ENCODE measurements at places on chromosomes 4 and X. TPM values are rescaled to one million over a fixed set of nuclear protein-coding genes. Genes with fewer than 3 reads are reported as not detected.

- H3K4me1 ChIP-seq, result no peaks in the 10 kb centered on the region
- no peaks in the 10 kb centered on the region for H3K36me3 ChIP-seq
- no peaks in the 10 kb centered on the region for H3K27me3 ChIP-seq
- DNase-seq, result no peak
- no peak overlapping the region for H3K27ac ChIP-seq
These were observed 67.1 kb downstream of the DOCK11 start for GRCh38 chrX:118562582-118563164.

DNA sequence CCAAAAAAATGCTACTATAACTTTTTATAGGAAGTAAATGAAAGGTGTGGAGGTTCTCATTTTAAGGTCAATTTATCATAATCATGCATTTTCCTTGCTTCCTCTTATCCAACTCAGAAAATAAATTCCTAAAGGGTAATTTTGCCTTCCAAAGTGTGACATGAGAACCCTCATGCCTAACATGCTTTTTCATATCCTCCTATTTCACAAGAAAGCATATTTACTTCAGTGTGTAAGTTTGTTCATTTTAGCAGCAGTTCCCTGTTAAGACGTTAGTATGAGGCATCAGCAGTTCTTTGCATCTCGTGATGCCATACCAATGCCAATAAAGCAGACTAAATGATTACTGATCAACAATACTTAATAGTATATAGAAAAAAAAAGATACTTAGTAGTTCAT is 18.4 kb downstream of the WDFY3 start:
- no peak for DNase-seq
- no peaks in the 10 kb centered on the region for H3K36me3 ChIP-seq
- no peak overlapping the region for H3K4me3 ChIP-seq
- H3K27me3 ChIP-seq, result no peaks in the 10 kb centered on the region
- peaks cover 17% of the 10 kb centered on the region for H3K4me1 ChIP-seq

- no peaks in the 10 kb centered on the region for H3K36me3 ChIP-seq
- H3K4me3 ChIP-seq, result no peak overlapping the region
- no peaks in the 10 kb centered on the region for H3K4me1 ChIP-seq
- DNase-seq, result no peak
- no peaks in the 10 kb centered on the region for H3K27me3 ChIP-seq
- no peak overlapping the region for H3K27ac ChIP-seq
These were observed 61.1 kb upstream of the ARSJ start for GRCh38 chr4:114040319-114041116.

GRCh38 chr4:178255172-178255571 is 812.9 kb upstream of the AGA start:
- H3K36me3 ChIP-seq, result no peaks in the 10 kb centered on the region
- H3K4me3 ChIP-seq, result no peak overlapping the region
- no peaks in the 10 kb centered on the region for H3K27me3 ChIP-seq
- DNase-seq, result no peak
- H3K4me1 ChIP-seq, result no peaks in the 10 kb centered on the region

DNA sequence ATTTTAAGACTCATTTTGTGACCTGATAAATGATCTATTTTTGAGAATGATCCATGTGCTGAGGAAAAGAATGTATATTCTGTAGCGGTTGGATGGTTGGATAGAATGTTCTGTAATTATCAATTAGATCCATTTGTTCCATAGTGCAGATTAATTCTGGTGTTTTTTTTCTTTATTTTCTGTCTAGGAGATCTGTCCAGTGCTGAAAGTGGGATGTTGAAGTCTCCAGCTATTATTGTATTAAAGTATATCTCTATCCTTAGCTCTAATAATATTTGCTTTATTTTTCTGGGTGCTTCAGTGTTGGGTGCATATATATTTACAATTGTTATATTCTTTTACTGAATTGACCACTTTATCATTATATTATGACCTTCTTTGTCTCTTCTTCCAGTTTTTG is 1344.9 kb upstream of the TENM3 start:
- no peaks in the 10 kb centered on the region for H3K4me1 ChIP-seq
- no peak for DNase-seq
- no peaks in the 10 kb centered on the region for H3K36me3 ChIP-seq
- no peak overlapping the region for H3K27ac ChIP-seq

DNA sequence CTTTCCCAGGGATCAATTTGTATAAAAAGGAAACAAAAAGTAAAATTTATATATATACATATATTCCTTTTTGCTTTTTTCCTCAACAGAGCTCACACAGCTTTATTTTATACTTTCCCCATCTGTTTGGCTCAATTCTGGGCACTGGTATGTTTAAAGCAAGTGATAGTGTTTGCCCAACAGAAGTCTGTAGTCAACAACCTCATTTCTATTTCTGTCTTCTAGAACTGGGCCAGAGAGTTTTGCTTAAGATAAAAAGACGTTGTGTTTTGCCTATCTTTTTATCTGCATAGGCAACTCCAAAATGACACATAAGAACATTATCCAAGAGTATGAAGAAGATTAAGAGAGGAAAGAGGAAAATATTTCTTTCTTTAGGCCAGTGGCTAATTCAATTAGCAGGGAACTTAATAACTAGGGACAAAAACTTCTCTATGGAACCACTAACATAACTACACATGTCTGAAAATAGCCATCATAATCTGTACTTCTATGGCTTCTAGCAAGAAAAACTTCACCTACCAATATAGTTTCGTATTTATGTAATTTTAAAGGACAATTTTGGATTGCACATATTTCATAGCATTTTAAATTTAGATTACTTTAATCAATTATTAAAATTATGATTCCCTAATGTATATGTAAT is 1300.5 kb downstream of the ARAP2 start:
- no peaks in the 10 kb centered on the region for H3K27me3 ChIP-seq
- no peaks in the 10 kb centered on the region for H3K4me1 ChIP-seq
- no peaks in the 10 kb centered on the region for H3K36me3 ChIP-seq
- DNase-seq, result no peak
- no peak overlapping the region for H3K27ac ChIP-seq
- H3K4me3 ChIP-seq, result no peak overlapping the region

GRCh38 chr4:163649557-163650091 is 155.1 kb downstream of the TMA16 start:
- no peak overlapping the region for H3K27ac ChIP-seq
- H3K4me1 ChIP-seq, result no peaks in the 10 kb centered on the region
- H3K27me3 ChIP-seq, result no peaks in the 10 kb centered on the region

- no peaks in the 10 kb centered on the region for H3K27me3 ChIP-seq
- DNase-seq, result no peak
- no peaks in the 10 kb centered on the region for H3K4me1 ChIP-seq
- no peak overlapping the region for H3K4me3 ChIP-seq
These were observed 38.6 kb upstream of the AGA start for GRCh38 chr4:177480795-177481194.

DNA sequence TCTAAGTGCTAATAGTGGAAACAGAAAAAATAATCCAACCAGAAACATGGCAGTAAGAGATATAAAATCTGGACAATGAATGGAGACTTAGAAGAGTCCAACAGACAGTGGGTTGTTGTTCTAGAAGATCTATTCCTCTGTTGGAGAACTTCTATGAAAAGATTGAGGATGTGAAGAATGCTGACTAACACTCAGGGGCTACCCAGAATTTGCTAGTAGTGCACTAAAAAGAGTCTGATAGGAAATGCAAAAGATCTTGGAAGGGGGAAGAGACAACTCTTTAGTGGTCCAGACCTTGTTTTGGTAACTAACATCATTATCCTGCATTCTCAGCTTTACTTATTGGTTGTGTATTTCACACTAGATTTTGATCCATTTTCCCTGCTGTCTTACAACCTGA is 77.9 kb downstream of the SMARCA1 start:
- no peak for DNase-seq
- H3K27ac ChIP-seq, result no peak overlapping the region
- no peak overlapping the region for H3K4me3 ChIP-seq
- H3K27me3 ChIP-seq, result no peaks in the 10 kb centered on the region

DNA sequence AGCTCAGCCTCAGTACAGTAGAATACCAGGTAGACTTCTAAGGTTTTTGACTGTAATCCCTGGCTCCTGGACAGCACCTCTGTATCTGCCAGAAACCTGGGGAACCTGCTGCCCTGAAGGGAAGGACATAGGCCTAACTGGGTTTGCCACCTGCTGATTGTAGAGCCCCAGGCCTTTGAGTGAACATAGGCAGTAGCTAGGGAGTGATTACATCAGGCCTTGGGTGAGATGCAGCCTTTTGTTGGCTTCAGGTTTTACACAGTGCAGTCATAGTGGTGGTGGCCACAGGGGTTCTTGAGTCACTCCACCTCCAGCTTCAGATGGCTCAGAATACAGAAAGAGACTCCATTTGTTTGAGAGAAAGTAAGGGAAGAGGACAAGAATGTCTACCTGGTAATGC is 19.3 kb downstream of the IQCM start:
- H3K36me3 ChIP-seq, result no peaks in the 10 kb centered on the region
- H3K4me1 ChIP-seq, result no peaks in the 10 kb centered on the region
- no peak overlapping the region for H3K27ac ChIP-seq
- H3K27me3 ChIP-seq, result no peaks in the 10 kb centered on the region
- no peak for DNase-seq

DNA sequence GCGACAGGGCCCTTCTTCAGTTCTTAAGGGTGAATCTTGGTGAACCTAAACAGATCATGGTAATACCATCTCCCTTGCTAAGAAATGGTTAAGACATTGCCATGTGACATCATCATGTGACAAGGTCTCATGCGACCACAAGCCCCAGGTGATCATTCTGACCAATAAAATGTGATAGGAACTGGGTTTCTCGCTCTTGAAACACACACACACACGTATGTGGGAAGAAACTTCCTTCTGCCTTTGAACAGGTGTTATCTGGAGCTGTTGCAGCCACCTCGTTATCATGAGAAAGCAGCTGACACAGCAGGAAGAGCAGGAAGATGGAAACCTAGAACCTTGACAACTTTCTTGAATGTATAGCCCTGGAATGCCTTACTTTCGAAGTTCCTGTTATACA is 10.2 kb downstream of the SOD3 start:
- peaks cover 8% of the 10 kb centered on the region for H3K4me1 ChIP-seq
- DNase-seq, result no peak
- H3K4me3 ChIP-seq, result no peak overlapping the region
- no peaks in the 10 kb centered on the region for H3K27me3 ChIP-seq
- no peaks in the 10 kb centered on the region for H3K36me3 ChIP-seq

- H3K4me1 ChIP-seq, result peaks cover 2% of the 10 kb centered on the region
- no peak overlapping the region for H3K27ac ChIP-seq
- H3K4me3 ChIP-seq, result no peak overlapping the region
These were observed 19.2 kb downstream of the ETDC start for GRCh38 chrX:135328421-135329005.

DNA sequence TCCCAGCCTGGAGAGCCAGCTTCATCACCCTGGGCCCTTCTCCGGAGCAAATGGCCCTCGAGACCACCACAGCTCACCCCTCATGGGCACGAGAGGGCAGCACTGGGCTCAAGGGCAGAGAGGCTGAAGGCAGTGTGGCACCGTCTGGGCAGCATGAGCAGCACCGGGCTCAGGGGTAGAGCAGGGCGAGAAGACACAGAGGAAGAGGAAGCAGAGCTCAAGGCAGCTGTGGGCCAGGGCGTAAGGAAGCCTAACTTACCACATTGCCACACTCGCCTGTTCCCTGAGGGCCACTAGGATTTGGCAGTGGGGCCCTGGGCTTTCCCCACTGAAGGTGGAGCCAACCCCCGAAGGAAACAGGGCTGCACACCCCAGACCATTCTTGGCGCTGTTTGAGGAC is 15.5 kb downstream of the ZNF185 start:
- no peak overlapping the region for H3K4me3 ChIP-seq
- H3K27ac ChIP-seq, result no peak overlapping the region
- H3K36me3 ChIP-seq, result no peaks in the 10 kb centered on the region
- no peak for DNase-seq

GRCh38 chr4:94345969-94346368 is 3.3 kb upstream of the HPGDS start:
- no peak for DNase-seq
- no peak overlapping the region for H3K4me3 ChIP-seq
- H3K27ac ChIP-seq, result no peak overlapping the region
- H3K36me3 ChIP-seq, result no peaks in the 10 kb centered on the region
- no peaks in the 10 kb centered on the region for H3K27me3 ChIP-seq

The FATE1 gene
- not detected for polyA plus RNA-seq

The DCAF8L2 gene
- polyA plus RNA-seq, result not detected

The MAGEE2 gene
- not detected for polyA plus RNA-seq

The UGT2A1 gene
- polyA plus RNA-seq, result not detected
